T-helper 17 cell (primary cell): ENCODE measurements at places on chromosomes 7 and 10. TPM values are rescaled to one million over a fixed set of nuclear protein-coding genes. Genes with fewer than 3 reads are reported as not detected.

TCAF2 gene
- 27.1 TPM for total RNA-seq

HOXA1 gene
- 0.72 TPM for total RNA-seq

PAX4 gene
- not detected for total RNA-seq

TAC1 gene
- total RNA-seq = not detected

DNA sequence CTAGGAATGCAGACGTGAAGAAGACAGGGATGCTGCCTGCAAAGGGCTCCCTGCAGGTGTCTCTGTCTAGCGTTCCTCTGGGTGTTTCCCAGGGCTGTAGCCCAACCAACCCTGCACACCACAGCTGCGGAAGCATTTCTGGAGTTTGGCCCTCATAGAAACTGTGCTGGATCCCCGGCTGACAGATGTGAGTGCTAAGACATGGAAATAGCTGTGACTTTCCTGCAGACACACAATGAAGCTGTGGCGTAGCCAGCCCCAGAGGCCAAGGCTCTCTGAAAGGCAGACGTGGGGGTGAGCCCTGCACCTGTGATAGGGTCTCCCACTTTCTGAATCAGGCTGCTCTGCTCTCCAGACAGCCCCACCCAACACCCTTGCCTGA, 44.8 kb downstream of the ADCYAP1R1 start:
- no peak for DNase-seq

GRCh38 chr10:97468162-97468561, 22.2 kb downstream of the ZDHHC16 start:
- DNase-seq = no peak

DNA sequence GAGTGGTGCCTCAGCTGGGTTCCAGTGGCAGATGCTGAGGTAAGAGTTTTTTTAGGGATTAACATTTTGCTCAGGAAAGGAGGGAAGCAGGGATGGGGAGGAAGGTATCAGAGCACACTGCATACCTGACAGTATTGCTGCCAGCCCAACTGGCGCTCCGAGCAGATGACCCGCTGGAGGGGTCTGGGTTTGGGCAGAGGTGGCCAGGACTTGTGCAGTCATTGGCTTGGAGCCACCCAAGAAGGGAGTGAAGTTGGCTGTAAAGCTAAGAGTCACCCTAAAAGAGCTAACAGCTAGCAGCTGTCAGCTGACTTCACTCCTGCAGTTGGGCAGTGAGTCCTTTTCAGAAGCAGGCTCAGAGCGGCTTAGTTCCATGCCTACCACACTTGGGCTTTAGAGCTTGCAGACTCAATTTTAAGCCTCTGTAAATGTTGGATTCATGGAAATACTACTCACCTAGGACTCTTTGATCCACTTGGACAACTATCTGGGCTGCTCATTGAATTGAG, 5.8 kb upstream of the ARHGAP22 start:
- no peak for DNase-seq

GRCh38 chr10:44425466-44425865, 40.6 kb upstream of the CXCL12 start:
- DNase-seq = no peak

DNA sequence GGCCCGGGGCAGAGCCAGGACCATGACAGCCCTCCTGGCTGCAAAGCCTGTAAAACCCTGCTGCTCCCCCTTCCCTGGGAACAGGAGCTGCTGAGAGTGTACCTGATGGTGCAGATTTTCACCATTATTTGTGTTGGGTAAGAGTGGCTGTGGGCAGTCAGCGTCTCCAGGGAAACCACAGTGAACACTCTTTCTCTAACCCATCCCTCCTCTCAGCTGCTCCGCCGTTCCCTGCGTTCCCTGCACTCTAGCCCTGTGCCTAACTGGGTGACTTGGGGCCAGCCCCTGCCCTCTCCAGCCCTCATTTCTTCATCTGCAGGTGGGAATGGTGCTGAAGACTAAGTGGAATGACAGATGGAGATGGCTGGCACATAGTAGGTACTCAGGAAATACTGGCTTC, 75.9 kb upstream of the PCBD1 start:
- no peak for DNase-seq
